ENCODE measurements at places on chromosomes 12 and 14.

DNA sequence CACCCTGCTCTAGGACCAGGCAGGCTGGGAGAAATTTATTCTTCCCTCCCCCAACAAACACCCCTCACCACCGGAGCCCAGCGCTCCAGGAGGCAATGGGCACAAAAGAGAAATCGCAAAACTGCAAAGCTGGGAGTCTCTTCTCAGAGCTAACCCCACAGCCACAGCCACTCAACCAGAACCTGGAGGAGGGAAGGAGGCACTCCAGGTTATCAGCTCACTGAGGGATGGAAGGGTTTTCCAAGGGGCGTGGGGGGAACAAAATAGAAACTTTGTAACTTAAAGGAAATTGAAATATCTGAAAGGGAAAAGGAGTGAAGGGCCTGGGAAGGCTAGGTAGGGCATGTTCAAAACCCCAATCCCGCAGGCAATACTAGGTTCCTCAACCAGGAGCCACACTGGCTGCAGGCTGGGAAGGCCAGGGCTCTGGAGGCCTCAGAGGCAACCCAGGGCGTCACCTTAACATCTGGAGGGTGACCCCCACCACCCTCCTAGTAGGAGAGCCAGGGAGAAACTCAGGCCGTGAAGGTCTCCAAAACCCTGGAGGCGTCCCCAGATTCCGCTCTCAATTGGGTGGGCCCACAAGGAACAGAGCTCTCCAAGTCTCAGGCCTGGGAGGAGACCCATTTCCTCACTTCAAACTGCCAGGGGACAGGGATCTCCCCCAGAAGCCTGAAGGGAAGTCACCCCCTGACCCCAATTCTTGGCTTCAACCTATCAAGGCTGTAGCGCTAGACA is 3.2 kb downstream of the KDM2B start:
- DNase-seq = no peak

DNA sequence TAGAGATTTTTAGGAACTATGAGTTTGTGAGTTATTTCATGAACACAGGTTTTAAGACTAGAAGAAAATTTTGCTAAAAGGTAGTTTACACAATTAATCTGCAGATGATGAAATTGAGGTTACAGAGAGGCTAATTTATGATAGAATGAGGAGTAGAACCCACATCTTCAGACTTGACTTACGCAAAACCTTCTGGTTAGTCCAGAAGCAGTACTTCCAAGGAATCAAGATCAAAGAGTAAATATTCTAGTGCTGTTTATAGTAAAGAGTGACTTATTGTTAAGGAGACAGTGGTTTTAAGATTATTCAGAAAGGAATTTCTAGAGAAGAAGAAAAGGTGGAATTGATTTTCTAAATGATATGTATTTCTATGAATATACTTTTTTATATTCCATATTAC is 10.6 kb upstream of the KITLG start:
- no peak for DNase-seq

DNA sequence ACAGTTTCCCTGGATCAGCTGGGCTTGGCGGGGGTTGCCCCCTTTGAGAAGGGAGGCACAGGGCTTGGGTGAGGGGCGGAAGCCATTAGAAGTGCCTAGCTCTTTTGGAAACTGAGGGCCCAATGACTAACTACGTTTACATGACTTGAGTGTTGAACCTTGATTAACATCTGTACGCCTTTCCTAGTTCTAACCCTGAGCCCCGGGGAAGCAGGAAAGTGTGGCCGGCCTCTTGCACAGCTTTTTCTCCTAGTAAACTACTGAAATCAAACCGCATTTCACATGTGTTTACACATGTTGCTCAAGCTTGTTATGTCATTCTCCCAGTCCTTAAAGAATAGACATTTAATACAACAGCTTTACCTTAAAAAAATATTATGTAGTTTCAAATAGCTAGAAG is 1356.4 kb upstream of the TMEM132C start:
- DNase-seq = no peak

GRCh38 chr12:42704810-42705401 is 115.4 kb upstream of the PRICKLE1 start:
- no peak for DNase-seq

DNA sequence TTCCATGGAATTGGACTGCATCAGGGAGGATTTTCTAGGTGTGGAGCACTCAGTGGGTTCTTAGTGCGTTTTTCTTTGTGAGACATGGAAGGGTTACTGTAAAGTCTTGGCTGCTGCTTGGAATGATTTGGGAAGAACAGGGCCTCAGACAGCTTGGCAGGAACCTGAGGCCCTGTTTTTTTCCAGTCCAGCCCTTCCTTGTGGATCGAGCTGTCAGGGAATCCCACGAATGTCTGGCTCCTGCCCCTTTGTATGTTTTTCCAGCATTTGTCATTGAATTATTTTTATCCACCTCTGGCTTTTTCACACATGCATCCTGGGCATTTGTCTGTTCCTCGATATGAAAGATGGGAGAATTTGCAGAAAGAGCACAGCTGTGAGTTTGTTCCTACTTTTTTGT is 158.5 kb downstream of the TGFB3 start:
- peak; percentile 80 for DNase-seq

- no peak for DNase-seq
Measured at GRCh38 chr14:79424462-79424861, 786.8 kb downstream of the DIO2 start.

DNA sequence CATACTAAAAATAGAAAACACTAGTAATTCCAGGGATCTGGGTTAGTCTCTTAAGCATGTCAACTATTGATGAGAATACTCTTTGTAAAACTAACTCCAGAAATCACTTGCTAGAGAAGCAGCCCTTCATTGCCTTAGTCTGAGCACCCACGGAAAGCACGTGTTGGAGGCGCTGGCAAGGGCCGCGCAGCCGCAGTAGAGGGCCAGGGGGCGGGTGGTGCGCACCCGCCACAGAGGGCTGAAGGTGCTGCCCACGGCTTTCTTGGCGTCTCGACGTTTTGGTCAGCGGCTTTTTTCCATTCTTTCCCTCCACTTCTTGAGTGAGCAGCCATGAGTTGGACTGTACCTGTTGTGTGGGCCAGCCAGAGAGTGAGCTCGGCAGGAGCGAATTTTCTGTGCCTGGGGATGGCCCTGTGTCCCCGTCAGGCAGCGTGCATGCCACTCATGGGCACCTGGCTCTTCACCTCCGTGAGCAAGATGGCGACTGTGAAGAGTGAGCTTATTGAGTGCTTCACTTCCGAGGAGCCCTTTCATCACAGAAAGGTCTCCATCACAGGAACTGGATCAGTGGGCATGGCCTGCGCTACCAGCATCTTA is 68.4 kb upstream of the PPM1H start:
- no peak for DNase-seq

GRCh38 chr14:32345311-32345791 is 16.3 kb downstream of the AKAP6 start:
- DNase-seq = no peak

GRCh38 chr12:98465950-98466602 is 49.3 kb upstream of the TMPO start:
- no peak for DNase-seq

DNA sequence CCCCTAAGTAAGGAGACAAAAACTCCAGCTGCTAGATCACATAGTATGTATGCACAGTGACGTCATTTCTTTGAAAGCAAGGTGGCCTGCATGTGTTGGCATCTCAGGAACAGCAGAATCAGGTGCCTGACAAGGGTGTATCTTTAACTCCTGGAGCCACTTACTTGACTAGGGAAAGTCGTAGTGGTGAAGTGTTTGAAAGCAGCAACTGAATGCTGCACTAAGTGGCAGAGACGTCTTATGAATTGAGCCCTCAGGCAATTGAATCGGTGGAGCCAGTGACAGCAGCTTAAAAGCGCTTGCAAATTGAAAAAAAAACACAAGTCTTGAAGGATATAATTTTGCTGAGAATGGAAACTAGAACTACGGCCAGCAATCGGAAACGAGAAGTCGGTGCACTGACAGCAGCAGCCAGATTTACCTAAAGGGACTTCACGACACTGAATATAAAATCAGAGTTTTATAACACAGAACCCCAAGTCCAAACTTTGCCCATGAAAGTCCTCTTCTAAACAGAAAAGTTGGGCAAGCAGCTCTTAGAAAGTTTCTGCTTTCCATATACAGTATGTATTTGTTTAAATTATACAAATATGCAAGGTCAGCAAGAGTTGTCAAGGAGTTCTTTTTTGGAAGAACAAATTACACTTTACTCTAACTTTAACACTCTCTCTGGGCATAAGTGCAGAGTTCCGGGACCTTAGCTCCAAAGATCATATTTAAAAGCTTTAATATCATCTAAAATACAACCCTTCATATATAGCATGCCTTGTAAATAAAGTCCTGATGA is 1.1 kb downstream of the IGF1 start:
- peak; percentile 32 for DNase-seq

GRCh38 chr14:98379830-98380229 is 892.2 kb downstream of the BCL11B start:
- DNase-seq = no peak

DNA sequence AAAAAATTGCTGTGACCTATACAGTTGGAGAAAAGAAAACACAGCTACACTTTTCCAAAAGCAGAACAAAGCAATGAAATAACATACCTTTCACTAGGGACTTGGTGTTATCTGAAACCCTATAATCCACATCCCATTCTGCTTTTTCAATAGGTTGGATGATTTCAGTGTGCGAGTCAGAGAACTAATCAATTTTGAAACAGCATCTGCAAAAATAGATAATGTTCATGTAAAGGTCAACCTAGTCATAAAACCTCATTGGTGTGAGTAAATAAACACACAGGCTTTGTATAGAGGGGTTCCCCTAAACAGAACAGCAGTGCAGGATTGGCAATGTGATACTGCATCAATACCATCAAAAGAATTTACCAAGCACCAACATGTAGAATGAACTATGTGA is 173.0 kb upstream of the G2E3 start:
- no peak for DNase-seq
